ENCODE measurements at places on chromosomes 4 and X.

DNA sequence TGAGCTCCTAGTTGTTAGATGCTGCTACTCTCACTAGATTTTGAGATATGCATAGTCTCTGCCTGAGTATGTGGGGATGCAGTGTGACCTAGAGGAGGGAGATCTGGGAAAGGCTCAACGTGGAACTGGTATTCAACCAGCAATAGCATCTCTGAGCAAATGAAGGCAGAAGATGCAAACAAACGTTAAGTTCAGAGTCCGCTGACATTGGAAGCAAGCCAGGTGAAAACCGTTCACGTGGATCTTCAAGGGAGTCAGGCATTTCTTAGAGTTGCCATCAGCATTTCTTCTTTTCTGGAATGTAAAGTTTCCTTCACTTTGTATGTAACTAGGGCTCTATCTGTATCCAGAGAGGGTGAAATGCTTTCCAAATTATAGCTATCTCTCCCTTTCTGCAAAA, 59.9 kb downstream of the C4orf51 start:
- DNase-seq = no peak

DNA sequence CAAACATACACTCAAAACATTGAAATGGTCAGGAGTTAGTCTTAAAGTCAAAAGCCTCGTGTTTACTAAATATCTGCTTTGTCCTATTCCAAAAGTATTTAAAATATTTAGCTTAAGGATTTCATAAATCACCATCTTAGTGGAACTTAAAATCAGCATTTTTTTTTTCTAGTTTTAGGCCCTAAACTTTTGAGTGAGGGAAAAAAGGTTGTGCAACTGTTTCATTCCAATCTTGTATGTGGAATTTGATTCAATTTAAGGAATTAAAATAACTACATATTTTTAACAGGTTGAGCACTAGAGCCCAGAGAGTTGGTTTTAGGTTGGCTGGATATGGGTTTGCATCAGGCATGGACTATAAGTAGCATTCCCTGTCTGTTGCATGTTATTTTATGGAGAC, 35.7 kb upstream of the ANK2 start:
- DNase-seq = no peak

DNA sequence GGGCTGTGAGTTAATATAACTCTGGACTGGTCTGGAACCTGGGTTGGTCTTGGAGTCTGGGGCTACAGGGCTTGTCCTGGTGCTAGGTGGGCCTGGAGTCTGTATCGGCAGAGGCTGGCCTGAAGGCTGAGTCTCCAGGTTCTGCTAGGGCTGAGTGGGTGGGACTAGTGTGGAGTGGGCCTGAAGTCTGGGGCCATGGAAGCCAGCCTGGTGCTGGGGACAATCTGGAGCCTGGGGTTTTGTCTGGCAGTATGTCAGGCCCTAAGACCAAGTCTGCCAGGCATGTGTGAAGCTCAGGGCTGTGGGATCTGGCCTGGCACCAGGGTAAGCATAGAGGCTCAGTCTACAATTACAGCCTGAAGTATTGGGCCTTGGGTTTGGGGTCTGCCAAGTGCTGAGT, 742.6 kb upstream of the GRIA3 start:
- no peak for DNase-seq

DNA sequence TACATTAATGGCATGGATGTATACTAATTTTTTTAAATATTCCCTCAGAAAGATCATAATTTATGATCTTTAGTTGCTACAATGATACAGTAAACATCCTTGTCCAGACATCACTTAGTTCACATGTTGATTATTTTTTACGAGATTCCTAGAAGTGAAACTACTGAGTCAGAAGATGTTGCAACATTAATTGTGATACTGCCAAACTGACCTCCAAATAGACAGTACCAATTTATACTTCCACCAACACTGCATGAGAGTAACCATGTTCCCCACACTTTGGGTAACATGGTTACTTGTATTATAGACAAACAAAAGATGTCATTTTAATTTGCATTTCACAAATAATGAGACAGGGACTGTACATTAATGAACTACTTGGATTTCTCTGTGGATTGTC, 19.6 kb downstream of the RCHY1 start:
- DNase-seq = no peak

- no peak for DNase-seq
Observed at GRCh38 chr4:152218576-152218975, 317.3 kb downstream of the FBXW7 start.

DNA sequence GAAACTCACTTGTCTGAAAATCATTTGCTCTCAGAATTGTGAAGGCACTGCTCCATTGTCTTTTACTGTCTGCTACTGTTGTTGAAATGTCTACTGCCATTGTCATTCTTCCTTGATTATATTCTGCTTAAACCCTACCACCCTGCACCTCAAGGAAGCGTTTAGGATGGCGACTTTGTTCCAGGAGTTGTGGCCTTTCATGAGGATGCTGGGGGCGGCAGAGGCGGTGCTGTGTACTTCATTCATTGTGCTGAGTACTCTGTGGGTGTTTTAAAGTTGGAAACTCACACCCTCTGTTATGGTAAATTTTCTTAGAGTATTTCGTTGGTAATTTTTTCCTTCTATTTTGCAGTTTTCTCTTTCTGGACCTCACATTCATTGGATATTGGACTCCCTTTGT, 258.9 kb downstream of the TENM3 start:
- DNase-seq = no peak

DNA sequence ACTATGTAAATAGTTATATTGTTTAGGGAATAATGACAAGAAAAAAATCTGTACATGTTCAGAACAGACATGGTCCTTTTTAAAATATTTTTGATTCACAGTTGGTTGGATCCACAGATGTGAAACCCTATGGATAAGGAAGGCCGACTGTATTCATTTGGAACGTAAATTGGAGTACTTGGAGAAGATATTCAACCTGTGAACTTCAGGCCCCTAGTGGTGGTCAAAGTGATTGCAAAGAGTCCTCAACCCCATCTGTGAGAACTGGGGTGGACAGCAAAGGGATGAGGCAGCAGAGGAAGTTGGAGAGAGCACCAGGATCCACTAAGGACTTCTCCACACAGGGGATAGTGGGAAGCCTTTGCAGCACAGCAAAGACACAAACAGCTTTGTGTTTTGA, 6.2 kb upstream of the CXCL13 start:
- no peak for DNase-seq

- no peak for DNase-seq
Observed at GRCh38 chrX:104130808-104131207, 18.5 kb downstream of the ZCCHC18 start.

DNA sequence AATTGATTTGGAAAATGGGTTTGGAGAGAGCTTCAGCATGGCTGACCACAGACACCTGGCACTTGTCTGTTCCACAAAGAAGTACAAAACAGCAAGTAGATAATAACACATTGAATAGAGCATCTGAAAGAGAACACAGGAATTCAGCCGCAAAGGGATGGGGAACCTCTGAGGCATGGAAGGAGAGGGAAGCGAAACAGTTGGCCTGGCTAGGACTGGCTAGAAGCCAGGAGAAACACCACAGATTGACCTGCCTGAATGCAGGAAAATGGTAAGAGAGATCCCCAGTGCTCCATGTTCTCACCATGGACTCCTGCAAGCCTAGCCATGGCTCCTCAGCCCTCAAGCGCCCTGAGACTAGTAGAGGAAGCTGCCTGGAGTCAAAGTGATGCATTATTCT, 169.7 kb upstream of the SH3RF1 start:
- no peak for DNase-seq

DNA sequence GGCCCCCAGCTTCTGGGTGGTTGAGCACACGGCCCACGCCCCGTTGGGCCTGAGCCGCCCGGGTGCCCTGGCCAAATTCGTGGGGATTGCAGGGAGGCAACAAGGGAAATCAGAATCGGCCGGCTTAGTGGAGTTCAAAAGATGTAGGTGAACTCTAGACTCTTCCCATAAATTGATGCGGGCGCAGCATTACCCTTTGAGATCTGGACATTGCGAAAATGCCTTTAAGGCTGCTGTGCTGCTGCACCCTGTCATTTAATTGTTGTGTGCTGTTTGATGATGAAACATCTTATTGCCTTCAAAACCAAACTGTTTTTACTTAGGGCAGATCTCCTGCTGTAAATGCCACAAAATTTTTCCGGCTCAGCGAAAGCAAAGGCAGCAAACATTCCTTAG, 409 bp upstream of the MPP1 start:
- DNase-seq = no peak

- no peak for DNase-seq
Observed at GRCh38 chrX:13110433-13111324, 66.3 kb upstream of the FAM9C start.
